NCI-H1436 treated with DMSO at 0.1 percent for 48 hours (cell line): ENCODE measurements at places on chromosomes 5 and 9.

DNA sequence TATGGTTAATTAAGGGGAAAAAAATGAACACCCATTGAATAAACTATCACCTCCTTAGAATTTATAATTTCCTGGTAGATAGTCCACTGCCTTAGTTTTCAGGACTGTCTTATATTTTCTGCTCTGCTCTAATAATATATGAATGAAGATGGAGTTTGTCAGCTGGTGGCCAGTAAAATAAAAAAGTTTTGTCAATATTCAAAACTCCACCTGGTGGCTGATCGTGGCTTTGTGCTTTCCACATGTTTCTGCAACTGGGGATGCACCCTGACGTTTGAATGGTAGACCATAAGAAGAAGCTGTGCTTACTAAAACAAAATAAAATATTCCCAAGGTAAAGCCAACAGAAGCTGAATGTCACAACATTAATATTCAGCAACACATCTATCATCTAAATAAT lies 286.6 kb upstream of the IZUMO3 start:
- no peak for DNase-seq

- no peak for DNase-seq
Observed at GRCh38 chr9:97511655-97512427, 10.4 kb downstream of the TMOD1 start.

DNA sequence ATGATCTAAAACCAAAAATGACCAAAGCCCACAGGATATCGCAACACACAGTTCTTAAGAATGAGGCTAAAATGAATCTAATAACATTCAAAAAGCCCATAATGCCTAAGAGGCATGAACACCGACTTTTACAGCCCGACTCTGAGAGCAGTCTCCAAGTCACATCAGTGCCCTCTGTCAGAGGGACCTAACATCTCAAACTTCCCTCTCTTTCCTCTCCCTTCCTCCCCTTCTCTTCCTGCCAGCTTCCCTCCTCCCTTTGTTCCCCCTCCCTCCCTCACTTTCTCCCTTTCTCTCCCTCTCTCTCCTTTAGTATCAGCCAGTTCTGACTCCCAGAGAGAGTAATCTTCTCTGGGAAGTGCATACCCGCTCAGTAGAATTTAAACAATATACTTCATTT lies 154.4 kb downstream of the GLIS3 start:
- DNase-seq: no peak

DNA sequence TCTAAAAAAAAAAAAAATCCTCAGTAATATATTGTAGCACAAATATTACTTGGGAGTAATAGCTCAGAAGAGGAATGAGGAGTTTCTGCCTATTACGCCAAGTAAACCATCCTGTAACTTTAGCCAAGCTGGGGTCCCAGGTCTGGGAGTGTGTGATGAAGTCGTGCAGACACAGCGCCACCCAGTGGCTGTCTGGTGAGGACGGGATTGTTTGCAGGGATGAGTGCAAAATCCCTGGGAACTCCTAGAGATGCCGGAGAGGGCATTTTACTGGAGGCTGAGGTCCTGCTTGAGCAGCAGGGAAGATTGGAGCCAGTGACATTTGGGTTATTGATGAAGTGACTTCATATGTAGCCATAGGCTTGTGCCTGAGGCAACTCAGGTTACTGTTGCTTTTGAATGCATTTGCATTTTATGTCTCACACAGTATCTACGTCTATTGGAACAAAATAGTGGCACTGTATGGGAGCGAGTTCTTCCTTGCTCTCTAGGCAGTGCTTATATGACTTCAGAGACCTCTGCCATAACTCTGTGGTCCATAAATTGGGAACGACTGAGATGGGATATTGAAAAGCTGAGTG lies 72.8 kb downstream of the PSAT1 start:
- no peak for DNase-seq

DNA sequence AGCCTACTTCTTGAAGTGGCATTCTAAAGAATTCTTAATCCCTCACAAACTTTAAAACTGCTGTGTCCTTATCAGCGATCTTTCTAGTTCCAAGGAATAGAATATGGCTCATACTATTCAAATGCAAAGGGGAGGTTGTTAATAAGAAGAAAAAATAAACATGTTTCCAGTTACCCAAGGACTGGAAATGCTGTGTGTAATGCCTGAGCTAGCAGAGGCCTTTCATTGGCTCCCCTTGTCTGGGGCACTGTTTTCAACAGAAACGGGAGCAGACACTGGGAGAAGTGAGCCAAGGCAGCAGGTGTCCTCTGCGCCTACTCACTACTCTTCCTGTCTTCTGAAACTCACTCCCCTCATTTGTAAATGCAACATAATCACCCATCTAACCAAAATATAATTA lies 253.0 kb downstream of the MARCHF11 start:
- DNase-seq: no peak

- no peak for DNase-seq
Observed at GRCh38 chr5:153520952-153521351, 30.5 kb downstream of the GRIA1 start.

DNA sequence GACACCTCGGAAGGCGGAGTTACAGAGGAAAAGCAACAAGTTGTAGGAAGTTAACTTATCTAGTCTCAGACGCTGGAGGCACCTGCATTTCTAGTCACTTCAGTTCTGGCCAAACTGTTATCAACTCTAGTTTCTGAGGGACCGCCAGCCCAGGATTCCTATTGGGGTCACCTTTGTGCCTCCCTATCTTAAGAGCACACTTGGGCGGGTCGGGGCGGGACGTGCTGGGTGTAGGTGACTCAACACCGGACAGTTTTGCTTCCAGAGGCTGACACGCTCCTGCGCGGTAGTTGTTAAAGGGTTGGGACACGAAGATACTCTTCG lies 679 bp upstream of the KDM4C start:
- DNase-seq: no peak

GRCh38 chr9:126869368-126869767 lies 8.9 kb downstream of the ZBTB34 start:
- no peak for DNase-seq

DNA sequence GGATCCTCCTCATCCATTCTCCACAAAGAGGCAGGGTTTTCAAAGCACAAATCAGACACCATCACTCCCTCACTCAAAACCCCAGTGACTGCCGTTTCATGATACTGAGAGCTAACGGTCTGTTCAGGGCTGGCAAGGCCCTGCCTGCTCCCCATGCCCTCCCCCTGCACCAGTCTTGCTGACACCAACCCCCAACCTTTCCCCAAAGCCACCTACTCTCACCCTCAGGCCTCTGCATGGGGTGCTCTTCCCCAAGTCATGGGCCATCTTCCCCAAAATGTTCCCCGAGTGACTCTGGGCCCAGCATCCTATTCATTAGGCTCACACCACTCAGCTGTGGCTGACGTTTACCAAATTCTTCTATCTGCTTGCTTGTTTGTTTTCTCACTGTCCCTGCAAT lies 21.7 kb upstream of the OLFM1 start:
- no peak for DNase-seq

- no peak for DNase-seq
Observed at GRCh38 chr9:27835286-27835685, 262.0 kb upstream of the C9orf72 start.

GRCh38 chr9:135790356-135790755 lies 88.4 kb downstream of the KCNT1 start:
- DNase-seq: no peak

DNA sequence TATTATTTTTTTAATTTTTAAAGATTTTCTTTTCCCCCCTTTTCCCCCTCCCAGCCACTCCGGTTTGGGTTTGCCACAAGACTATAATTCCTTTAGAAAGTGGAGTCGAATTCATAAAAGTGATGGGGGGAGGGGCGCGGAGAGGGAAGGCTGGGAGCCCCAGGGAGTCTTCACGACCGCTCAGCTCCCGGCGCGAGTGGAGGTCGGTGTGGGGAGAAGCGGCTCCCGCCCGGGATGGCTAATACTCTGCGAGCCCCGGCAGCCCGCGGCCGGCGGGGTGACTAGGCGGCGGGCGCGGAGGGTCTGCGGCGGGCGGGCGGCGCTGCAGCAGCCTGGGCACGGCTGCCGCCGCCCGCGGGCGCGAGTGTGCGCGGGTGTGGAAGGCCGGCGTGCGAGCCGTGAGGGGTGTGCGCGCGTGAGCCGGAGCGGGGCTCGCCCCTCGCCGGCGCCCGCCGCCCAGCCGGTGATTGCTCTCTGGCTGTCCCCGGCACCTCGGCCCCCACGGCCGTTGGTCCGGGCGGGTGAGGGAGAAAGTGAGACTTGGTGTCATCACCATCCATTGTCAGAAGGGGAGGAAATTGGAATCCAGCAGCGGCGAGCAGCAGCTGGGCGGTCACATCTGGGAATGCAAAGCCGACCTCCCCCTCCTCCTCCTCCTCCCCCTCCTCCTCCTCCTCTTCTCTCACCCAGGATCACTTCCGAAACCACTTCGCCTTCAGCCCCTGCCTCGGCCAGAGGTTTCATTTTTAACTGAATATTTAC lies at the start of gene PARP8:
Gene PARP8, plus strand, starts transcription at position 377 of the 762 bp plus-strand sequence. CDS start 459 bp downstream, outside the sequence.
- no peak for DNase-seq

DNA sequence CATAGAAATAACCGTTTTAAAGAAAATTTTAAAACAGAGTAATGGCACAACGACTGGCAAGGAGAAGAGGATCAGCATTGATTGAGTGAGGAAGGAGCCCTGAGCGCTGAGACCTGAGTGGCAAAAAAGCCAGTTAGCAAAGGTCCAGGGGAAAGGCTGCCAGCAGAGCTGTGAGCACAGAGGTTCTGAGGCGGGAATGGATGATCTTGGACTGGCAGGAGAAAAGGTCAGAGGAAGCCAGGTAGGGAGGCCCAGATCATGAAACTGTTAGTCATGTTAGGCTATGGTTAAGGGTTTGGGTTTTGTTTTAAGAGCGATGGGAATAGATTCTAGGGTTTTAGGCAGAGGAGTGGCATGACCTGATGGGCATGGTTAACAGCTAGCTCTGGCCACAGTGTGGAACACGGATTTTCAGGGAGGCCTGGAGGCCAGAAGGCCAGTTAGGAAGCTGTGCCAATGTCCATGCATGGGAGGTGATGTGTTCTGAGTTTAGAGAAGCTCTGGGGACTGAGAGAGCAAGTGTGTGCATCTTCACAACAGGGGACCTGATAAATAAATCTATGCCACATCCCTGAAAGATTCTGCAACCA lies 57.7 kb upstream of the GALNT10 start:
- DNase-seq: no peak

DNA sequence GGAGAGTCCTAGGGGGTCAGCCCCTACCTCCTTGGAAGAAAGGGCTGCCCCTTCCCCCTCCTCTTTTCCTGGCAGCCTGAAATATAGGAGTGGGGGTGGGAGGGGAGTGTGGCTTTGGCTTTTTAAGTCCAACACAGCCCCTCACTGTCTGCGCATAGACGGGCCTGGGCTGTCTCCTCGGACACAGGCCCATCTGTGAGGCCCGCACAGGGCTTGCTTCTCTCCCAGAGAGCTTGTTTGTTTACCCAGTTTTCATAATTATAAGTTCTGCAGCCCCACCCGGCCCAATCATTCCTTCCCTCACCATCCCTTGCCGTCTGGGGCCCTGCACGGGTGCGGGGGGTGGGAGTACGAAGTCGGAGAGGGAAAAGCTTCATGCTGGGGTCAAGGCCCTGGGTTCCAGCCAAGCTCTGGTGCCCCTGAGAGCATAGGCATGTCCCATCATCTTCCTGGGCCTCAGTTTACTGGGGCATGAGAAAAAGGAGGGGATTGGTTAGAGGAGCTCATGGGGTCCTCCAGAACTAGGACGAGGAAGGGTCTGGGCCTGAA lies 54.0 kb upstream of the STXBP1 start:
- DNase-seq: no peak

DNA sequence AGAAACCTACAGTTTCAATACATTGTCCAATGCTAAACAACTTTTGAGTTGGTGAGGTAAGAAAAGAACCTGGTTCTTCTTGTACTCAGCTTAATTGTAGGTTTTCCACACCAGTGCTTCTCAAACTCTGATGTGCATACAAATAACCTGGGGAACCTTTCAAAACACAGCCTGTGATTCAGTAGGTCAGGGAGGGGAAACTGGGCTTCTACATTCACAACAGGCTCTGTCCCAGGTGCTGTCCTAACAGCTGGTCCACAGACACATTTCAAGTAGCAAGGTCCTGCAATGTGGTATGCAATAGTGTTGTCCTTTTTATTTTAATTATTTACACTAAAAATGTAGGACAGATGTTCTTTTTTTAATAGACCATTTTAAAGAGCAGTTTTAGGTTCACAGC lies 47.4 kb upstream of the SNCAIP start:
- DNase-seq: no peak

- no peak for DNase-seq
Observed at GRCh38 chr5:82534986-82535385, 256.8 kb upstream of the RPS23 start.

DNA sequence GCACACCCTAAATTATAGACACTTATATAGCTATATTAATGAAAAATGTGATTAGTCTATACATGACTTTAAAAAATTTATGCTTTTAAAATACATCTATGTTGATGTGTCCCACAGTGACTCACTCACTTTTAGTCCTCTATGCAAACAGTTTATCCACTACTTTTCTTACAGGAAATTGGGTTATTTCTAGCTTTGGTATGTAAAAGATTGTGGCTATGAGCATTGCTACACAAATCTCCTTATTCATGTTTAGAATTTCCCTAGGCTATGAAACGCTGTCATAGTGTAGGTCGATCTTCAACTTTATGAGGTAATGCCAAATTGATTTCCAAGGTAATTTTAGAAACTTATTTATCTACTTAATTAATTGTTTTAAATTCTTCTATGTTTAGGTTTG lies 687.4 kb downstream of the PRR16 start:
- no peak for DNase-seq

GRCh38 chr5:42944989-42945388 lies 95.1 kb downstream of the ANXA2R start:
- DNase-seq: no peak

DNA sequence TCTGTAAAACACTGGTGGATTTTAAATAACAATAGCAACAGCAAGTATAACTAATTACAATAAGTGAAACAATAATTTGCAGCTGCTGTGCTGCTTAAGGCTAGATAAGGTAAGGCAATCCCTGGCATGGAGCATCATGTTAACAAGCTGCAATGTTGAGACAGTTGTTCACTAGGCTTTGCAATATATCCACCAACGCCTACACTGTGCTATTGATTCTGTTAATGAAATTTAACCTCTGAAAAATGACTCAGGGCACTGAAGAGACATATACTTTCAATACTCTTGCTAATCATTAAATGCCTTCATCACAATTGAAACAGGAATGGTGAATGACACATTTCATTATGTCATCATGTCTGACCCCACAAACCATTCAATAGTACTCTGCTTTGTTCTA lies 255.0 kb downstream of the EFNA5 start:
- DNase-seq: no peak

DNA sequence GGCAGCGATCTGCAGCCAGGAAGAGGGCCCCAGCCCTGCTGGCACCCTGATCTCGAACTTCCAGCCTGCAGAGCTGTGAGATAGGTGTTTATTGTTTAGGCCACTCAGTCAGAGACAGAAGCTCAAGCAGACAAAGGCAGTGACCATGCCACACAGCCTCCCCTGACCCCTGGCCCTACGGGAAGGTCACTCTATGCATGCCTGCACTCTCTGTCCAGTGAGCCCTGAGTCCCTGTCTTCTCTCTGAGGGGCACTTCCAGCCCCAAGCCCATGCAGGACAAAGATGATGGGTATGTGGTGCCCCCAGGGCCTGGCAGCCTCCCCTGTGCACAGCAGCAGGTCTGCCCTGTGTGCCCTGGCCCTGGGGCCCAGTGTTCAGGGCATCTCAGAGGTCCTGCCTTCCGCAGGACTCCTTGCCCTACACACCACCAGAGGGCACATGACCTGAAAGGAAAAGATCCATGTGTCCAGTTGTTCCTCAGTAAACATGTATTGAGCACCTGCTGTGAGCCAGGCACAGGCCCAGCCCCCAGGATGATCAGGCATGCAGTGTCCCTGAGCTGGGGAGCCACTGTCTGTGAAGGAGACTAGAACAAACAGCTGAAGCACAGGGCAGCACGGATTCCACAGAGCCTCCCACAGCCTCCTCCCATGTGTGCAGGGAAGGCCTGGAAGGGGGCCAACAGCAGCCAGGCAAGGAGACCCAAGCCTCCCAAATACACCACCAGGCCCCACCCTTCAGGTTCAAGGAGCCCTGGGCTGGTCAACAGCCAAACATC lies 109.3 kb downstream of the ATPSCKMT start:
- no peak for DNase-seq
